ENCODE measurements at places on chromosomes 6 and 20. TPM values are rescaled to one million over a fixed set of nuclear protein-coding genes. Genes with fewer than 3 reads are reported as not detected.

DNA sequence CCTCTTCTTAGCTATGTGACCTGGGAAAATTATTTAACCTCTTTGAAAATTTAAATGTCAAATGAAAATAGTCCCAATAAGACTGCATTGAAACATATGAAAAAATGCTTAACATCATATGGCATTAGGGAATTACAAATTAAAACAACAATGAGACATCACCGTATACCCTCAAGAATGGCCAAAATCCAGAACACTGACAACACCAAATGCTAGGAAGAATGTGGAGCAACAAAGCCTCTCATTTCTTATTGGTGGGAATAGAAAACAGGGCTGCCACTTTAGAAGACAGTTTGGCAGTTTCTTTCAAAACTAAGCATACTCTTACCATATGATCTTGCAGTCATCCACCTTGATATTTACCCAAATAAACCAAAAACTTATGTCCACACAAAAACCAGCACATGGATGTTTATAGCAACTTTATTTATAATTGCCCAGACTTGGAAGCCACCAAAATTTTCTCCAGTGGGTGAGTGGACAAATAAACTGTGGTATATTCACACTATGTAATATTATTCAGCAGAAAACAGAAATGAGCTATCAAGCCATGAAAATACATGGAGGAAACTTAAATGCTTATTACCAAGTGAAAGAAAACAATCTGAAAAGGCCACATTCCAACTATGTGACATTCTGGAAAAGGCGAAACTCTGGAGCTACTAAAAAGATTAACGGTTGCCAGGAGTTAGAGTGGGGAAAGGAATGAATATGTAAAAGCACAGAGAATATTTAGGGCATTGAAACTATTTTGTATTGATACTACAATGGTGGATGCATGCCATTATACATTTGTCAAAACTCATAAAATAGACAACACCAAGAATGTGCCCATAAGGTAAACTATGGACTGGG is 459.9 kb downstream of the GRIK2 start:
- DNase-seq: no peak

GRCh38 chr6:90712114-90712513 is 125.2 kb upstream of the MAP3K7 start:
- no peak for DNase-seq

DNA sequence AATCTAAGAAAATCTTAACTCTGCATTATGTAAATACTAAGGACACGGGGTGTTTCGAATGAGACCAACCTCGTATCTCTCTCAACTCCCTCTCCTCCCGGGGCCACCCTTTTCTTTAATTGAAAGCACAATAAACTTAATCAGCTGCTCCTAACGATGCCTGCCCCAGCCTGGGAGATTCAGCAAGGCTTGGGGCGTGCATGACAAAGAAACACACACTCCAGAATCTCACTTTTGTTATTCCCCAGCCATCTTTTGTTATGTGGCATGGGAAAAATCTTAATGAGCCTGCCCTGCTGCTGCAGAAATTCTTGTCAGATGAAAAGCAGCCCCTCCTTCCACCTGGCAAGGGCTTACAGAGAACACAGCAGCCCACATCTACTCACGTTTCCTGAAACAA is 117.4 kb downstream of the TTLL2 start:
- DNase-seq: no peak

DNA sequence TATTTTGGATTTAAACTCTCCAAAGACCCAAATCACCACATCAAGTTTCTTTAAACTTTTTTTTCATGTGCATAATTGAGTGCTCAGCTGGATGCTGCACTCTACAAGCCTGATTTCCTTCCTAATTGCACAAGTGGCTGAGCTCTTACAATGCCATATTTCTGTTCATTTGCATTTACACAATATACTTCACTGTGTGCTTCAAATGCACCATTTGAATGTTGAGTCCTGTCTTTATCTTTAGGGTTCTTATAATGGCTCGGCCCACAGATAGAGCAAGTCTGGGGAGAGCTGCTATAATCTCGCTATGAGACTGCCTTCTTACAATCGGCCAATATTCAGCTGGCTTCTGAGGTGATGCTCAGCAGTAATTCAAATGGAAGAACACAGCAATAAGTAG is 200.6 kb upstream of the MAP3K7 start:
- DNase-seq: no peak

DNA sequence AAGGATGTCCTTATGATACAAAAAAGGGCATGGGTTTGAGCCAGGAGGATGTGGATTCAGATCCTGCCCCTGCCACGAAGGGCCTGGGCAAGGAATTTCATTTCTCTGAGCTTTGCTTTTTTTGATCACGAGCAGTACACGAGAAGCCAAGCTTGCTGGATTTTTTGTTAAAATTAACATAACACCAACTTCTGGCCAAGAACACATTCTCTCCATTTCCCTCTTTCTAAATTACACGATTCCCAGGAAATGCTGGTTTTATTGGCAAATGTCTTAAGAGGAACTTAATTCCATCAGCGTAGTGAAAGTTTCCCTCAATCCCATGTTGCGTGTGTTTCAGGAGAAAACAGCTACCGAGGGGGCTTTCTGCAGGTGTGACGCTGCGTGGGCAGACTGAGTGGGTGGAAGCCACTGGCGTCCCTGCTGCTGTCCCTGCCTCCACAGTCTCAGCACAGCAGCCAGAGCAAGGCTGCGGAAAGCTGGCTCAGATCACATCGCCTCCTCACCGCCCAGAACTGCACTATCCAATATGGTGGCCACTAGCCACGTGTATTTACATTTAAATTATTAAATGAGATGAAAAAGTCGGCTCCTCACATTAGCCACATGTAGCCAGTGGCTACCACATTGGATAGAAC is 120.8 kb upstream of the INSM1 start:
- no peak for DNase-seq

- no peak for DNase-seq
Observed at GRCh38 chr20:39290575-39290974, 328.4 kb downstream of the DHX35 start.

DNA sequence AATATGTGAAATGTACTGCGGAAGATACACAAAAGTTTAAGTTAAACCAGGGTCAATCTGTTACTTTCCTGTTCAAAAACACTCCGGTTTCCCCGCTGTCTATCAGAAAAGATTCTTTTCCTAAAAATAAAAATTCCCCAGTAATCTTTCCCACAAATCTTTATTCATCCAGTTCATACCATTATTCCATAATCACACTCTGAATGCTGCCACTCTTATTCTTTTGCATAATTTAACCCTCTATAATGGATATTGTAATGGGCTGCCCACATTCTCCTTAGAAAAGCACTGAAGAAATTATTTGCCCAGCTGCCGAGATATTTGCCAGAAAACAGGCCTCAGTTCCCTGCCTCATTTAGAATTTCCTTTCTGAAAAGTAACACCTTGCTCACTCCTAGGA is 68.6 kb downstream of the EPHA7 start:
- DNase-seq: no peak

GRCh38 chr20:50513169-50514034 is 3.2 kb downstream of the PTPN1 start:
- no peak for DNase-seq

- DNase-seq: peak; percentile 84
Observed at GRCh38 chr6:167825332-167826229, 1.1 kb upstream of the AFDN start.

- DNase-seq: no peak
Observed at GRCh38 chr6:140487586-140487985, 1113.1 kb upstream of the CITED2 start.

GRCh38 chr6:167840160-167840525 is 13.4 kb downstream of the AFDN start:
- peak; percentile 59 for DNase-seq

- DNase-seq: peak; percentile 21
Observed at GRCh38 chr6:92376691-92377090, 1042.7 kb downstream of the EPHA7 start.

Gene CST1
- polyA plus RNA-seq: not detected

Gene MAP7
- polyA plus RNA-seq: 18.3 TPM

Gene MAP1LC3A
- polyA plus RNA-seq: 83.6 TPM

Gene RSPO4
- not detected for polyA plus RNA-seq

Gene AKAP12
- polyA plus RNA-seq: 23.3 TPM

Gene THBD
- polyA plus RNA-seq: 29.6 TPM

Gene TMEM200A
- 3.6 TPM for polyA plus RNA-seq

Gene SNAP25
- polyA plus RNA-seq: 10.7 TPM

Gene CALHM5
- polyA plus RNA-seq: 0.66 TPM

Measured in small intestine (tissue), 16 donors.